ENCODE measurements at places on chromosomes 12 and 14.

DNA sequence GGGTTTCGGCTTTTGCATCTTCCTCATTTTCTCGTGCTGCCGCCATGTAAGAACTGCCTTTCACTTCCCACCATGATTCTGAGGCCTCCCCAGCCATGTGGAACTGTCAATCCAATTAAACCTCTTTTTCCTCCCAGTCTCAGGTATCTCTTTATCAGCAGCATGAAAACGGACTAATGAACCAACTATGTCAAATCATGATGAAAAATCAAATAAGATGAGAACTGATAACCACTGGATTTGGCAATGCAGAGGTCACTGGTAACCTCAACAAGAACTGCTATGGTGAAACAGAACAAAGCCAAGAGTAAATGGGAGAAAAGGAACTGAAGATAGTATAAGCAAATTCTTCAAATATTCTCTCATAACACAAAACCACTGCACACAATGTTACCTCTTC is 6.0 kb downstream of the EML5 start:
- no peak for DNase-seq

GRCh38 chr14:93720981-93721483 is 67.3 kb downstream of the PRIMA1 start:
- DNase-seq: no peak

- no peak for DNase-seq
These were observed 75.7 kb downstream of the PLEKHG7 start for GRCh38 chr12:92778525-92778924.

GRCh38 chr14:50334211-50334610 is 22.1 kb downstream of the DMAC2L start:
- no peak for DNase-seq

DNA sequence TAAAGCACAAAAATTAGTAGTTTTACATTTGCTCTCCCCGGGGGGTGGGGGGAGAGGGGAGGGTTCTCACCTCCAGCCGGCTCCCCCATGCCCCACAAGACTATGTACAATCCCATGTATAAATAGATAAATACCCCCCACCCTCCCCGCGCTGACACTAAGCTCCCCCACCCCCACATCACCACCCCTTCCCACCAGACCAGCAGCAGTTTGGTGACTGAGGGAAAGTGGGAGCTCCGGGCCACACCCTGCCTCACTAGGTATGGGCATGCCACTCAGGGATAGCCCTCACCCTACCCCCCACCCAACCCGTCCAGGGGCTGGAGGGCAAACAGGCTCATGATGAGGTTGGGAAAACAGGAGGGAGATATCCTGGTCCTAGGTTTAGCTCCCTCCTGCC is 1.9 kb upstream of the PRKAG1 start:
- DNase-seq: no peak

DNA sequence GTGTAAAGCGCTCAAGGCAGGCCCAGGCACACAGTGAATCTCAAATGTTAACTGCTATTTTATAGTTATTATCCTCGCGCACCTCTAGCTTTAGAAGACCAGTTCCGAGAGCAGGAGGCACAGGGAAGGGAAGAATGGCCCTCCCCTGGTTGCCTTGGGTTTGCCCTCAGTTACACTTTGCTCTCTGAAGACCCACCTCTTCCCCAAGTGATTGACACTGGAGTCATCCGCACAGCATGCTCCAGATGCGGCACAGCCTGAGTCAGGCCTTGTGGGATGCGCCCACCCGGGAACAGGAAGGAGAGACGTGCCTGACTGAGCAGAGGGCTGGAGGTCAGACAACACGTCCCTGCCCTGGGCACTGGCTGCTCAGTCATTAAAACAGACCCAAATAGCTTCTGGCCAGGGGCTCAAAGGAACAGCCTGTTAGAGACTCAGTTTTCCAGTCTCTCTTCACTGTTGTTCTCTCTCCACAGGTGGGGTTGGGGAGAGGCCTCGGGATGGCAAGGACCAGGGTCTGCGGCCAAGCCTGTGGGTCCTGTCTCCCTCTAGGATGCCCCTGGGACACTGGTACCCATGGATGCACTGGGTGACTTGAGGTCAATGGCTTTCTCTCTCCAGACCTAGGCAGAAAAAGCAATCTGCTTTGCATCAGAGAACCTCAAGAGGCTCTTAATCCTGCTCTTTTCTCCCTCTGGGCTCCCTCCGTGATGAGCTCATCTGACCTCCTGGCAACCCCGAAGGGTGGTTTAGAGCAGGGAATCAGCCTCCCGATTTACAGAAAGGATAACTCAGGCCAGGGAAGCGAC is 13.6 kb upstream of the MLXIP start:
- DNase-seq: peak; percentile 76

GRCh38 chr12:43079476-43079875 is 472.5 kb downstream of the ADAMTS20 start:
- DNase-seq: no peak

GRCh38 chr14:102545461-102546265 is 36.1 kb upstream of the ANKRD9 start:
- no peak for DNase-seq

GRCh38 chr12:106128585-106129328 is 10.0 kb downstream of the NUAK1 start:
- DNase-seq: no peak

DNA sequence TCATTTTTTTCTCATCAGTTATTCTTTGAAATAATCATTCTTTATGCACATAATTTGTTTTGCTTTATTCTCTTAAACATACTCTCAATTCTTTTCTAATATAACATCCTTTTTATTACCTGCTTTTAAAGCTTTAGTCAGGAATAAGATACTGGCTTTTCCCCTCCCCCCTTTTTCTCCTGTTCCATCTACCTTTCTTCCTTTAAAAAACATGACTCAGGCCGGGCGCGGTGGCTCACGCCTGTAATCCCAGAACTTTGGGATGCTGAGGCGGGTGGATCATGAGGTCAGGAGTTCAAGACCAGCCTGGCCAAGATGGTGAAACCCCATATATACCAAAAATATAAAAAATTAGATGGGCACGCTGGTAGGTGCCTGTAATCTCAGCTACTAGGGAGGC is 25.4 kb downstream of the HIF1A start:
- DNase-seq: no peak

DNA sequence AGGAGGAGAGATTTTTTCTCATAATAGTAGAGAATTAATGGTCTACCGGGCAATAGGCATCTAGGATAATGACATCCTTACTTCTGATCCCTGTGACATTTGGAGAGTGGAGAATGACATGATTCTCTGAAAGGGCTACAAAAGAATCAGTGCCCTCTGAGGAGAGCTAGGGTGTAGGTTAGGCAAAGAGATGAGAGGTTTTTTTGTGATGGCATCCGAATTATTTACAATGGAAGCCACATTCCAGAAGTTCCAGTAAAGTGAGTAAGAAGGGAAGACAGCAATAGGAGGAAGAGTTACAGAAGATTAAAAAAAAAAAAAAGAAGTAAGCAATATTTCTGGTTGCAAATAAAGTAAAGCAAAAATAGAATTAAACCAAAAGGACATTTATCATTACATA is 478.0 kb downstream of the RMST start:
- DNase-seq: no peak

DNA sequence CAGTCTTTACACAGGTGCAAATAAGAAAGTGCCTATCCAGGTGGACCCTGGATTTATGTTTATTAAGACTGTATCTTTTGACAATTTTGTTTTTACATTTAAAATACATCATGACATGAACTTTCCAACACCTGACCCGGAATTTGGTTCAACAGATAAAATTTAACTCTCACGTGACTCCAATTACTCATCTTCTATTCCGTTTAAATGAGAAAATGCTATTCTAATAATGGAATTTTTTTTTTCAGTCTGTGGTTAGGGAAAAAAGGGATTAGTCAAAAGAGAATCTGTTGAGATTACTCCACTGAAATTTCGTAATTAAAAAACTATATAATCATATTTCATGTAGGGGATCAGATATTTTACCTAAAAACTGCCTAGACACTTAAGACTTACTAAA is 11.1 kb downstream of the VPS37B start:
- no peak for DNase-seq

GRCh38 chr12:25187781-25188180 is 7.2 kb downstream of the DNAI7 start:
- DNase-seq: no peak

DNA sequence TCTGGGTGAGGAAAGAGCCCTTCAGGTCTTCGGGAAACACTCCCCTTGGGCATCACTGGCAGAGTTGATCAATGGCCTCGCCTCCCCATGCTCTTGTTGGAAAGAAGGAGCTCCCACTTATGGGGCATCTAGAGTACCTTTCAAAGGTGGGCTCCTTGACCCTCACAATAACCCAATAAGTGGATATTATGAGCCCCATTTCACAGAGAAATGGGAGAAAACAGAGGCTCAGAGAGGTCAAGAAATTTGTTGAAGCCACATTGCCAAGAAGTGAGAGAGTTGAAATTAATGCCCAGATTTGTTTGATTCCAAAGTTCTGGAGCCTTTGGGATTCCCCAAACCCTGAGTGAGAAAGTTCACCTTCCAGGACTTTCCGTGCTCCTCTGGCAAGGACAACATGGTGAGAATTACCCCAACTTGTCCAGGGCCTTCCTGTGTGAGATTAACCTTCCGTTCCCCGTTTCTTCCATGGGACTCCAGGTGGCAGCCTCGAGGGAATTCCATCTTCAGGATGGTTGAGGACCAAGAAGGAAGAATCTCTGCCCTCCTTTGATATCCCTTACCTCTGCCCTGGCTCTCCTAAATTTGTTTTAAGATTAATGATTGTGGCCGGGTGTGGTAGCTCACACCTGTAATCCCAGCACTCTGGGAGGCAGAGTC is 7.5 kb upstream of the CHD4 start:
- DNase-seq: no peak

GRCh38 chr12:131902332-131903241 is 8.2 kb downstream of the ULK1 start:
- DNase-seq: no peak

DNA sequence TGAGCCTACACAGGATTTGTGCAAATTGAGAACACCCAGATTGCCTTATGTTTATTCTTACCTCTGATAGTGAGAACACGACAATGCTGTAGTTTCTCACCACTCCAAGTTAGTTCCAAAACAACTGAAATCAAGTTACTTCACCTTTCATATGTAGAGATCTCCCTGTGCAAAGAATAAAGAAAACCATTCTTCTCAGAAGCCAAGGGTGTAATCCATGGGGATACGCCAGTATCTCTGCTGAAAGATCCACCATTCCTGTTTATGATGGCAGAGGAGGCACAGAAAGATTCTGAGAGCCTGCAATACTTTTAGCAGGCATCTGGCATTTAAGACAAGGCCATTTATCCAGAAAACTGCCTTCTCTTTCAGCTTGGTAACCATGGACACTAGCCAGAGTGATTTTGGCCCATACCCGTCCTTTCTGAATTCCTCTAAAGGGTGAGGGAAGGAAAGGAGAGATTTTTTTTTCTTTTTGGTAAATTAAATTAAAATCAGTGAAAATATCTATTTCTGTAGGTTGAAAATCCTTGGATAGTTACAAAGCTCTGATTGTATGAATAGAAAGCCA is 355.4 kb upstream of the FAR2 start:
- no peak for DNase-seq

GRCh38 chr12:124030008-124030407 is 57.0 kb downstream of the ZNF664 start:
- no peak for DNase-seq

DNA sequence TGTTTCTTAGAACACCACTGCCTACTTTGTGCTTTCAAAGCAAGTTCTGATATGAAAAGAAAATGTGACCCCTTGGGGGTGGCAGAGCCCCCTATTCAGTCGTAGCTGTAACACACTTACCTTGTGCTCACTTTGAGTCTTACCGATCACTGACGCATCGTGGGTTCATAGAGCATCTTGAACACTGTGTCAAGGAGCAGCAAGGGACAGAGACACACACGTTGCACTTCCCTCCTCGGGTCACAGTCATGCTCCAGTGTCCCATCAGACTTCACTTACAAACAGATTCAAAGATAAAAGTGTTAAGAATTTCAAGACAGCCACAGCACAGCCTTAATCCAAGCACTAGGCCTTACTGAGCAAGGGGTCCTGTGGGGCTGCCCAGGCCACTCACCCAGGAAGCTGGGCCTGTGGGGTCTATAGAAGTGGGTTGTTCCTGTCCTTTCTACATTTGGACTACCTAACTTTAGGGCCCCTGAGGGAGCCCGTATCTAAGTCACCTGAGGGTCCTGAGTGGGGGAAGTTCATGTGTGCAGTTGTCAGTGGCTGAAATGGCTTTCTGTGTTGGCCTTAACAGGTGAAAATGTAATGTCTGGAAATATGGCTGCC is 75.4 kb upstream of the BDKRB2 start:
- DNase-seq: no peak

- DNase-seq: no peak
These were observed 87.1 kb downstream of the FBXL14 start for GRCh38 chr12:1507308-1507707.

DNA sequence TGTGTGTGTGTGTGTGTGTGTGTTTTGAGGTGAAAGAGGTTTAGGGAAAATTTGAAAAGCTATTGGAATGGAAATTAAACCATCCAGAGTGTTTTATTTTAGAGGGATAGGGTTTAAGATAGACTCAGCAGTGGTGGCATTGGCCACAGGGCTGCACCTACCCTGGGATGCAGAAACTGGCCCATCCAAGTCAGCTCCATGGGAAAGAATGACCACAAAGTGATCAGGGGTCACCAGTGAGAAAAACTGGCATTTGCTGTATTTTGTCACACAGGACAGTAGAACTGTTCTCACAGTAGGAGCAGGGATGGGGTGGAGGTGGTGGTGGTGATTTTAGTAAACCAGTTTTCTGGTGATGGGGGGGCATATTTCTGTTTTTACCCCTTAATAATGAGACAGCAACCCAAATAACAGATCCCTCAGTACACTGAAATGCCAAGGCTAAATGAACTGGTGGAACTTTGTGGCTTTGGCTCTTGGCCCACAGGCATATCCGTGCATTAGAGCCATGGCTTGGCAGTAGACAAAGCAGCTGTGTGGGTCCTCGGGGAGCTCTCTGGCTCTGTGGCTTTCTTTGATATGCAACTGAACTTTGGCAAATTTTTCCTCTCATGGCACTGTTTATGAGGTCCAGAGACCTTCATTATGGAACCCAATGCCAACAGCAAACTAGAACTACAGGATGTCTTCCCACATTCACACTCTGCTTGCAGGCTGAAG is 348.3 kb downstream of the ZFP36L1 start:
- no peak for DNase-seq

DNA sequence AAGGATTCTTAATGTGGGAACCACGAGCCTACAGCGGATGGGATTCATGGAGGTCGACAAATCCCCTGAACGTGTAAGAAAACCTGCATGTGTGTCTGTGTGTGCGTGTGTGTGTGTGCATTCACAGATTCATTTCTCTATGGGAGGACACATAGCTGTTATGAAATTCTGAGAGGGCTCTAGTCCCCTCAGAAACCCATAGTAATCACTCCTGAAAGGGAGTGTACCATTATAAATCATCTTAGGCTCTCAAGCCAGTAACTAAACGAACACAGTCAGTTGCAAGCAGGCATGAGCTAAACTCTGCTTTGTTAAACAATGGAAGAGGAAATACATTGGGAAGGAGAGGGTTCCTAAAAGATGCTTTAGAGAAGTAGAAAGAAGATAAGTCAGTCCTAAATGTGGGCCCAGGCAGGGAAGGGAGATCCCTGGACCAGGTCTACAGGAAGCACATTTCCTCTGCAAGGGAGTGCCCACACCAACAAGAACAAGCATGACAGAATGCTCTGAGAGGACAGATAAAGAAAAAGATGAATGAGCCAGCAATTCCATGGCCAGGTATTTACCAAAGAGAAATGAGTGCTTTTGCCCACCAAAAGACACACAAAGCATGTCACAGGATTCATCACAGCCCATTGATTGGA is 91.3 kb downstream of the ITPR2 start:
- DNase-seq: no peak

GRCh38 chr14:68426661-68427549 is 366.0 kb downstream of the ZFP36L1 start:
- no peak for DNase-seq

- DNase-seq: no peak
These were observed 32.9 kb upstream of the SYCP3 start for GRCh38 chr12:101772012-101772775.
